ENCODE measurements at places on chromosomes 1 and 21. TPM values are rescaled to one million over a fixed set of nuclear protein-coding genes. Genes with fewer than 3 reads are reported as not detected.

The LCA5L gene
- total RNA-seq: 1.8 TPM

The TOE1 gene
- 20.4 TPM for total RNA-seq

The EPHA2 gene
- 65.8 TPM for total RNA-seq

The RNU1-1 gene
- 3,235 TPM for total RNA-seq

The DNAI4 gene
- total RNA-seq: 12.6 TPM

The CHAF1B gene
- total RNA-seq: 14.1 TPM

The LPAR3 gene
- not detected for total RNA-seq

The C1orf167 gene
- not detected for total RNA-seq

The NAXE gene
- 83.9 TPM for total RNA-seq

The DMBX1 gene
- 0.79 TPM for total RNA-seq

The FOXD3 gene
- total RNA-seq: not detected

The HIVEP3 gene
- total RNA-seq: 11.0 TPM

The ANGPTL1 gene
- total RNA-seq: not detected

The OPTC gene
- not detected for total RNA-seq
